ENCODE measurements at places on chromosomes 6 and 20.

- no peak for DNase-seq
Measured at GRCh38 chr6:94278146-94278545, 858.8 kb upstream of the EPHA7 start.

- DNase-seq = no peak
Measured at GRCh38 chr6:115220551-115221159, 840.0 kb downstream of the FRK start.

DNA sequence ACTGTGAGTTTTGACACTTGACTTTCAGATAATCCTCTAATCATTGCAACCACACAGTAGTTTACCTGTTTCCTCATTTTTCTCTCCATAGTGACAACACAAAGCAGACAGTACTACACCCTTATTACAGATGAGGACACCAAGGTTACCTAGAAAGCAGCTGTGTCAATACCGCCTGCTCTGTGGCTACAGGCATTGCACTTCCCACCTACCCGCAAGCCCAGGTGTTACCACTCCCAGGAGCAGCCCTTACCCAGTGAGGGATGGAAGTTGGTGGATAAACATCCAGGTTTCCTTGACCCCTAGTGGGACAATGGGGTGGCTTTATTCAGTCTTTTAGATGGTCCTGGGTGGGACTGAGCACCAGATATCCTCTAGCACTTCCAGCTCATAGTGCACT, 503.6 kb downstream of the PTPRT start:
- DNase-seq = no peak

DNA sequence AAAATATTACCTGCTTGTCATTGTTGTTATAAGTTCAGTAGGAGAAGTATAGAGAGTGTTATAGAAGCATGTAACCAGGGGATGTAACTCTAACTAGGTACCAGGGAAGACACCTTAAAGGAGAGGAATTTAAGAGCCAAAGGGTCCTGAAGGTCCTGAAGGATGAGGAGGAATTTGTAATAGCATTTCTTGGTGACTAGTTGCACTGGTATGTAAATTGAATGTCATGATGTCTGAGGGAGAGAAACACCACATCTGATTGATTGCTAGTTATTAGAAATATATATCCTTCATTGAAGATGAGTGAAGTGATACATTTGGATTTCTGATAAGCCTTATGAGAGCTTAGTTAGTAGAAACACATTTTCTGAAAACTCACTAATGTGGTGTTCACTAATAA, 643.8 kb downstream of the RFPL4B start:
- no peak for DNase-seq

DNA sequence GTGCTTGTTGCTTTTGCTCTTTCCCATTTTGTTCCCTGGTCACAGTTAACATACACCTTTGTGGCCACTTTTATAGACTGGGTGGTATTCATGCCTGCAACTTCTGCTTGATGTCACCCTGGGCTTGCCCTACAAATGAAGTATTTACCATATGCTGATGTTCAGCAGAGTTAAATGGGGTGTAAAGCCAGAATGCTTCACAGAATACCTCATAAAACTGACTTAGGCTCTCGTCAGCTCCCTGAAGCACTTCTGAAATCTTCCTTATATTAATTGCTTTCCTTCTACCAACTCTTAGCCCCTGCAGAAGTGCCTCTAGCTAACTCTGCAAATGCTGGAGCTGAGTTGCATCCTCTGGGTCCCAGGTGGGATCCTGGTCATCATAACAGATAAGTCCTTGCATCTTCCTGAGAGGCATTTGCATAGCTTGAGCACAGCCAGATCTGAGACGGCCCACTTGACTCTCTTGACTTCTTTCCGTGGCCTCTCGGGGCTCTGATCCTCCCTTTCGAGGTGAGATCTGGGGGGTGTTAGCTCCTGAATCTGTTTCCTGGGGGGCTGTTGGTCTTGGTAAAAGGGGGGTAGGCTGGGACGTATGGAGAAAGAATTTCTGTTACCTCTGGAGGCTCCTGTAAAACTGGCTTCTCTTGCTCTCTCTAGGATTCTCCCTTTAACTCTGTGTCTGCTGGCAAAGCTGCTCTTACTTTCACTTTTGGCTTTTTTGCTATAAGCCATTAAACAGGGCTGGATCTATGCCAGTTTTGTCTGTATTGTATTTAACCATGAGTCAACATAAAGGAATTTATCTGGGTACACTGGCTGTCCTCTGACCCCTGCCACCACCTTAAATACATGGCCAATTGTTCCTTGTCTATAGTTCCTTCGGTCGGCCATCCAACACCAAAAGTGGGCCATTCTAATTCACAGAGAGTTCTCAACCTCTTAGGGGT, 223.0 kb upstream of the SYNCRIP start:
- no peak for DNase-seq

DNA sequence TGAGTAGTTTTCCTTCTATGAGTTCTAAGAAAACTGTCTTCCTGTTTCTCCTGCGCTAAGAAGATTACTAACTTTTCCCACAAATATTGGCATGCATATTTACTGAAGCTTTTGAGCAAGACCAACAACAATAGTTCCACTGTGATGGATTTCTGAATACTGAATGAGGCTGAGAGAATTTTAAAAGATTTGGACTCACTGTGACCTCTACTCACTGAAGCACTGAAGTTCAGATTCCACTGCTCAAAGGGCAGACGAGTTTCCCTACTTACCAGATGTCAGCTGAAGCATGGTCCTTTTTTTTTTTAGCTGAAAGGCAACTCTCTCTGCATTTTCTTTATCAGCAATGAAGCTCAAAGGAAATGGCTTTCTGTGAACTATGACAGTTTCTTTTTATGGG, 718.5 kb downstream of the RFPL4B start:
- no peak for DNase-seq

DNA sequence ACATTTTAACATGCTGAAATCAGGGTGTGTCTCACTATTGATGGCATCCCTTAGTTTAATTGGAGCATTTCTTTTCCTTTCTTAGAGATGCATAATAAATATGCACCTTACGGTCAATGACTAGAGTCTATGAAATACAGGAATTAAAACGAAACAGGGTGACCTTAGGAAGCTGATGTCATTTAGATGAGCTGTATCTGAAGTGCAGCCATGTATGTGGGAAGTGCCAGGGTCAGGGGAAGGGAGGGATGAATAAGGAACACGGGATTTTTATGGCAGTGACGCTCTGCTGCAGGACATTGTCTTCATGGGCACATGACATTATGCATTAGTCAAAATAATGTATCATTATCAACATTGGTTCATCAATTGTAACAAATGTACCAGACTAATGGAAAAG, 84.0 kb downstream of the AGPAT4 start:
- DNase-seq = no peak

DNA sequence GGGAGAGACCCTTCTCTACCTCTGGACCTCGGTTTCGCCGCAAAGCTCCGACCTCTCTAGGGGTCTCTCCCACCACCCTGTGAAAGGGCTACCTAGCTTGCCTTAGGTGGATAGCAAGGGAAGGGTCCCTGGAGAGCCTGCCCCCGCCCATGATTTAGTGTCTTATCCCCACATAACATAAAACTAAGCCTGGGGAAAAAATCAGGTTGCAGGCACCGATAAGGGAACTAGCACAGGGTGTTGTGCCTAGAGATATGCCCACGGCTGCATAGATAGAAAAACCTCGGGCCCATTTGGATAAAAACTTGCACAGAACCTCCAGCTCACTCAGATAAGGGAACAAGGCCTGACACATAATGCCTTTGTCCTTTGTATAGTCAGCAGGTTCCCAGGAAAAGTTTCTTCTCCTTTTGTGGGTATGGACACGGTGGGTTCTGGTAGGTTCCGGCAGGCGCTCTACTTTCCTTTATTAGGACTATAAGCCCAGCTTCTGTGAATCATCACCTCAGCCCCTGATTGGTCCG, 846 bp downstream of the ZSCAN31 start:
- DNase-seq = no peak

- DNase-seq = no peak
Measured at GRCh38 chr20:13857961-13858360, 73.1 kb downstream of the NDUFAF5 start.

GRCh38 chr6:16285467-16286150, 47.2 kb downstream of the GMPR start:
- DNase-seq = no peak

GRCh38 chr20:34524426-34524825, 8.2 kb downstream of the DYNLRB1 start:
- DNase-seq = no peak

GRCh38 chr6:111894951-111895350, 21.7 kb upstream of the FYN start:
- no peak for DNase-seq

- peak; percentile 15 for DNase-seq
Measured at GRCh38 chr6:20211037-20211940, 980 bp downstream of the MBOAT1 start.

DNA sequence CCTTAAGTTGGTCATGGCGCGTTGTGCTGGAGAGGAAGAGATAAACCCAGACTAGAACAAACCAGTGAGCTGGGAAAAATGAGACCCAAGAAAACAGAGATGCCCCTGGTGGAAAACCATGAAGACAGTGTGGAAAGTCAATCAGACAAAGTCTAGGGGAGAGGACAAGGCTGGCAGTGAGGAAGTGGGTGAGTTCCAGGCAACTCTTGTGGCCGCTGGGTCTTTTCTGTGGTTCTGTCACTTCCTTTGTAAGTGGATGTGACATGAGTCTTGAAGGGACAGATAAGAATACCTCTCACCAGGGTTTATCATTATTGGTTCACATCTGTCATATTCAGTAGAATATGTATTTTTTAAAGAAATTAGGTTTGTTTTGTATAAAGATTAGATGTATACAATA, 738.4 kb downstream of the DHX35 start:
- DNase-seq = peak; percentile 87

DNA sequence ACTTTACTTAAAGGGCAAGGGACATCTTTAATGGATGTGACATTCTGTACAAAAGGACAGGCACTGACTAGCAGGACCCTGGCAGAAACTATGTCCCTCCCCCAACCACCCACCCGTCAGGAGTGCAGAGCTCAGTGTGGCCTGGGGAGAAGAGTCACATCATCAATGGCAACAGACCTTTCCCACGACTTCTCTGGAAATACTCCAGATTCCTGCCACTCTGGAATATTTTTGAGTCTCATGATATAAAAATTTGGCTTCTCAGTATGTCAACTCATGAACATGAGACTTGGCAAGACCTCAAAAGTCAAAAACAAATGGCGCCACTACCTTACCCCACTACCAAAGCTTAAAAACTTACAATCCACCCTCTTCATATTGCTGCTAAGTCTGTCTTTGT, 118.3 kb downstream of the SLC23A2 start:
- no peak for DNase-seq

DNA sequence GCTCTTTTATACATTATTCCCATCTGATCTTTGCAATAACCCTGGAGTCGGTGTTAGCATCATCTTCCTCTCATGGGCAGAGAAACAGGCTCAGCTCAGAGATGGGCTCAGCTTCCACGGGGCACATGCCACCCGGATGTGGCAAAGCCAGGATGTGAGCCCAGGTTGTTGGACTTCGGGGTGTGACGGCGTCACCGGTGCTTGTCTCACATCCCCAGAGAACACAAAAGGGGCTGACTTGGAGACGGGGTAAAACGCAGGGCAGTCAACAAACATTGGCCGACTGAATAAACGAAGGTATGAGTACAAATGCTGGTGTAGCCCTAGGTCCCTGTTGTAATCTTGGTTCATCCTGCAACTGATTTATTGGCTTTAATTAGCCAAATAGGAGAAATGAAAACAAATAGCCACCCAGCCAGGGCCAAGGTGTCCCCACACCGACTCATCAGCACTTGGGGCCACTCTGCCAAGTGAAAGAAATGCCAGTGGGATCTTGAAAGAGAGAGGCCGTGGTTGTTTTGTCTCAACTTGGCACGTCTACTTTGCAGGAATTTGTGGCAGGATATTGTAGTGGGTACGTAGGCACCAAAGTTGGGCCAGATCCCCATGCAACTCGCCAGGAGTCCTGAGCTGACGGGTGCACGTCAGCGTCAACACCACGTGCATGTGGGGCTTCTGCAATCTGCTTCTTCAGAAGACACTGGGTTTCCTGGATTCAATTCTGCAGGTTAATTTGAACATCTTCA, 42.8 kb downstream of the APCDD1L start:
- no peak for DNase-seq

- no peak for DNase-seq
Measured at GRCh38 chr6:73043446-73043845, 181.8 kb downstream of the KHDC1L start.

- DNase-seq = no peak
Measured at GRCh38 chr6:17497535-17498095, 102.5 kb upstream of the FAM8A1 start.

- DNase-seq = no peak
Measured at GRCh38 chr6:4611429-4612129, 164.6 kb upstream of the CDYL start.

- no peak for DNase-seq
Measured at GRCh38 chr6:78308025-78308424, 559.3 kb upstream of the IRAK1BP1 start.

DNA sequence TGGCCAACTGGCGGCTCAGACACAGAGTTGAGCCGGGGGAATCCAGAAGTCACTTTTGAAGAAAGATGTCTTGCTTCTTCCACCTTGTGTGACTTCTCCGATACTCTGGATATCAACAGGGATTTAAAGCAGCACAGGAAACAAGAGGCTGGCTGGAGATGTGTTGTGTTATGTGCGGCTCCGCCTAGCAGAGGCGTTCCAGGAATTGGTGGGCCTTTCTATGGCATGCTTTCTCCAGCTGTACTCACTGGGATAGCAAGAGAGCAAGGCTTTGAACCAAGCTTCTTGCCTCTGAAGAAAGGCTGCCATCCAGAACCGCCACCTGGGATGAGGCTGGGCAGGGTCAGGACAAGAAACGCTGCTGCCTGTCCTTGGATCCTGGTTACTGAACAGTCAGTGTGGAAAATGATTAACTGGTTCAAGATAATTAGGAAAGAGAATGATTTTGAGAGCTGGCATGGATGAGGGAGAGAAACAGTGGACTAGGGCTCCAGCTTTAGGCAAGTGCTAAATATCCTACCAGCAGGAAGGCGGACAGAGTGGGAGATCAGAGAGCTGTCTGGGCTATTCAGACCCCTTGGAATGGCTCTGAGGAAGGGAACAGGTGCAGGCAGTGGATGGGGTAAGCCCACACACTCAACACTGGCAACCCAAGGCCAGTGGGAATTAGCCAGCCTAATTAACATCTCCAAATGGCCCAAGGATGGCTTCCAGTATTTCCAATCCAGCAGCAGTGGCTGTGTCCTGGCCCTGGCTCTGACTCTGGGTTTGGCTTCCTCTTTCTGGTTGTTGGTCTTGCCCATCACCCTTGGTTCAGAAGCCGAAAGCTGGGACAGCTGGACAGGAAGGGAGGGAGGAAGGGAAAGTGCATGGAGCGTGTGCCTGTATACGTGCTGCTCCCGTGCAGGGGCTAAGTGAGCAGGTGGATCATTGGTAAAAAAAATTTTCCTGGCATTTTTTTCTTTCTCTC, 31.9 kb downstream of the INSM1 start:
- peak; percentile 77 for DNase-seq

- no peak for DNase-seq
Measured at GRCh38 chr6:70894001-70894400, 62.9 kb downstream of the B3GAT2 start.

DNA sequence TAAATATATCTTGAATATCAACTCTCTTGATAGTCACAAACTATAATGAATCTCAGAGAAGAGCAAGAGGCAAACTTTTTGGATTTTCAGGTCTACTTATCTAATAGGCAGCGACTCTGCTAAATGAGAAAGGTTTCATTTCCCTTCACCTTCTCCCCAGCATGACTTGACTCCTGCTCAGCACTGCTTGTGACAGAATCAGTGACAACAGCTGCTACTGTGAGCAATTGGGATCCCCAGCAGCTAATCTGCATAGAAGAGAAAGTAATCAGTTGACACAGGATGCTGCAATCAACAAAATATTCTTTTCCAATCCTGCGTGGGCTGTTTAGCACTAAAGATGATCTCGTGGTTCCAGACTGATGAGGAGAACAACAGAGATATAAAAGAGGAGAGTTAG, 205.5 kb downstream of the MMUT start:
- no peak for DNase-seq
